Nasal cavity respiratory epithelium epithelial cell of viscerocranial mucosa (primary cell): ENCODE measurements at places on chromosomes 2 and 18. TPM values are rescaled to one million over a fixed set of nuclear protein-coding genes. Genes with fewer than 3 reads are reported as not detected.

NYAP2 gene
- total RNA-seq = under 0.01 TPM in 1 of 2 replicates, not detected in the other

RUFY4 gene
- total RNA-seq = not detected in 2 replicates

EPHA4 gene
- total RNA-seq = 2.7 and 7.6 TPM in 2 replicates

SPDYA gene
- total RNA-seq = 0.68 and 2.1 TPM in 2 replicates

CYP27C1 gene
- total RNA-seq = 0.34 and 0.36 TPM in 2 replicates

REEP1 gene
- total RNA-seq = under 0.01 TPM in 1 of 2 replicates, not detected in the other

NAT8 gene
- total RNA-seq = not detected in 2 replicates

SRD5A2 gene
- under 0.01 and 0.07 TPM in 2 replicates for total RNA-seq

CYP1B1 gene
- 30.4 and 114 TPM in 2 replicates for total RNA-seq

MC4R gene
- total RNA-seq = not detected in 2 replicates

CRIM1 gene
- 66.1 and 87.5 TPM in 2 replicates for total RNA-seq

SLC19A3 gene
- under 0.01 and 0.36 TPM in 2 replicates for total RNA-seq

ZNF521 gene
- 0.07 TPM in 1 of 2 replicates, not detected in the other for total RNA-seq

SLC11A1 gene
- total RNA-seq = 0.34 and 0.64 TPM in 2 replicates

KCNK3 gene
- not detected in 2 replicates for total RNA-seq

MEP1B gene
- under 0.01 TPM in 1 of 2 replicates, not detected in the other for total RNA-seq

KCNG2 gene
- not detected in 2 replicates for total RNA-seq
